ENCODE measurements at places on chromosomes 2 and 18.

DNA sequence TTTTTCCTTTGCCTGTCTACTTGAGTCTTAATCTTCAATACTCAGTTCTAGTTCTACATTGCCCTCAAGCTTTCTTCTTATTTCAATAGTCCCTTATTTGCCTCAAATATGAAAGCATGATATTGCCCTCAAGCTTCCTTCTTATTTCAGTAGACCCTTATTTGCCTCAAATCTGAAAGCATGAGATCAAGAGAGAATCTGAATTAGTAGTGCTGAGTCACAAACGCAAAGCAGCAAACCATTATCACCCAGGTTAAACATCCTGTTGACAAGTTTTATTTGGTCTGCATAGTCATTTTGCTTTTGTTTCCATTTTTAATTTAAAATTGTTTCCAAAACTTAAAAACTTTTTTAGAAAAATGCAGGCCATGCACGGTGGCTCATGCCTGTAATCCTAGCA lies 583.3 kb upstream of the FSHR start:
- DNase-seq, result no peak

DNA sequence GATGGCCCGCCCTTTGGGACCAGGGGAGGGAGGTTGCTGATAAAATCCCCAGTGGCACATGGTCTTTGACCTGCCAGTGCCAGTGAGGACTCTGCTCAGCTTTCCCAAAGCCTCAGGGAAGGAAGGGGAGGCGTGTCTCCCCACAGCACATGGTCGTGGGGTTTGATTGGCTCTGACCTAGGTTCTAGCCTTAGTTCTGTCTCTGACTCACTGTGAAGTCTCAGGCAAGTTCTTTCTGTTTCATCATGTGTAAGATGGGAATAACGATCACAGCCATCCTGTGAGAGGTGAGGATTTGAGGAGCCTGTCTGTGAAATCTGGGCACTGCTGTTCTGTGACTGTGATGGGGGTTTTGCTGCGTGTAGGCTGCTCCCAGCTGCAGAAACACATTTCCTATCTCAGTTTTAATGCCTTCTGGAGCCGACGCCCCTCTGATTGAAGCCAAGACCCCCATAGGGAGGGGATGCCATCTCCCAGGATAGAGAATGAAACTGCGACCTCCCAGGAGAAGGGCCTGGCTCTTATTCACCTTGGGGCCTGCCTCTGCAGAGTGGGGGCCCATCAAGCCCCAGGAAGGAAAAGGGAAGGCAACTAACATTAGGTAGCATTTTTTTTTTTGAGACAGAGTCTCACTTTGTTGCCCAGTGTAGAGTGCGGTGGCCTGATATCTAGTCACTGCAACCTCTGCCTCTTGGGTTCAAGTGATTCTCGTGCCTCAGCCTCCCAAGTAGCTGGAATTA lies 84.0 kb downstream of the DDX1 start:
- no peak for DNase-seq

DNA sequence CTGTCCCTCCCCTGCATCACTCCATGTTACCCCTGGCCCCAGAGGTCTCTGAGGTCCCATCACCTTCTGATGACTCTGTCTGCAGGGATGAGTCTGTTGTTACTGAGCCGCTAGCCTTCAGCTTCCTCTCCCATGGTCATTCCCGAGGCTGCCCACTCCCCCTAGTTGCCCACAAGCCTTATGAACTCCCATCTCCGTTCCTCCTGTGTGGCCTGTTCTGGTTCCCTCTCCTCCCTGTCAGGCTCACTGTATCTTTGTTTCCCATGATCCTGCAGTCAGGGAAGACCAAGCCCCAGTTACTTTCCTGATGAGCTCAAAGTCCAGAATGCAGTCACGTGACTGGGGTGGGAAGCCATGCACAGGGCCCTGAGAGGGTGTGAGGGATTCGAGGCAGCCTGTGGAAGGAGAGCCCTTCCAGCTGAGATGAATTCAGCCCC lies 39.5 kb downstream of the INPP4A start:
- DNase-seq, result no peak

DNA sequence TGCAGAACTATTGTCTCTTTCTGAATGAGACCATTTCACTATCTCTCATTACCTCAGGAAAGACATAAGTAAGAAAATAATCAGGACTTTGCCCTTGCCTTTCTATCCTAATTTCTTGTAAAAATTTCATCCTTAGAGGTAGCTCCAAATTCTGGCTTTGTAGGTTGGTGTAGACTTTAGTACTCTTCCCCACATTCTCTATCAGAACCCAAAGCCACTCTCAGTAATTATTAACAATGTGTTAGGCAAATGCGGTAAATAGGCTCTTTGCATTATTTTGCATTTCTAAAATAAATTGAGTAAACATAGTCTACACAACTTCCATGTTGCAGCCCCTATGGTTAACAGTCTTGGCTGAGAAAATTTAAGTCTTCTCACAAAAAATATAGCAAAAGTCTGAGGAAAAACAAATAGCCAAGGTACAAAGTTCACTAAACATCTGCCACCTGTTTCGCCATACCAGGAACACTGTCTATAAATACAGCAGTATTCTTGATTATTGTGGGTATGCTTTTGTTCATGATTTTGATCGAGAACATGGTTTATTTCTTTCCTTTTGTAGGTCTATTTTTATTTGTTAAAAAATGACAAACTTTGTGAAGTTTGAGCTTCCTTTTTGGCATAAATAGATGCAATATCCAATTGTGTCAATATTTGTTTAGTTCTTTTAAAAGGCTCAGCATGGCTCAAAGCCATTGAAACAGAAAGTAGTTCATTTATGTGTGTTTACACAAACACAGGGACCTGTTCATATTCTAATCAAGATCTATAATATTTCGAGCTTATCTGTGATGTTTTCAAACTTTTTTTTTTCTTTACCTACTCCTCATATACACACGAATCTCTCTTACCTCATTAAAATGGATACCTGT lies 1061.5 kb downstream of the CNTNAP5 start:
- DNase-seq, result no peak

DNA sequence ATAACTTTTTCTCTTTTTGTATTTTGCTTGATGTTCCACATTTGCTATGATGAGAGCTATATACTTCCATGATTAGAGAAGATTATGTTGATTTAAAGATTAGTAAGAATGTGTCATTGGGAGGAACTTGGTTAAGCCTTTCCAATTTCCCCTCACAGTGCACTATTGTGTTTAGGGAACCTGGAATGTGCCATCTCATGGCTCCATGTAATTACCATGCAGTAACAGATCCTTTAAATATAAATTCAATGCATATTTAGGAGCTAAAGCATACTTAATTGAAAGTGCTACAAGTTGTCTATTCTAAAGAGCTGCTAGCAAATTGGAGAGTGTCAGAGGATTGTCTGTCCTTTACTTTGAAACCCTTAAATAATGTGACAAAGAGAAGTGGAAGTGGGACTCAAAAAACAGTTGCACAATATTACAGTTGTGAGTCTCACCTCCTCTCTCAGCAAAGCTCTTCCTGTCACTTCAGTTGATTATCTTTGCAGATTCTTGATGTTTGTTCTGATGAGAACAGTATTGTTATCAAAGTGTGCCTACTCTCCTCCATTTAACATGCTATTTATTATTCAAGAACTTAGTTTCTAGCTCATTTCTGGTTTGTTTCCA lies 1162.7 kb upstream of the ZEB2 start:
- no peak for DNase-seq

DNA sequence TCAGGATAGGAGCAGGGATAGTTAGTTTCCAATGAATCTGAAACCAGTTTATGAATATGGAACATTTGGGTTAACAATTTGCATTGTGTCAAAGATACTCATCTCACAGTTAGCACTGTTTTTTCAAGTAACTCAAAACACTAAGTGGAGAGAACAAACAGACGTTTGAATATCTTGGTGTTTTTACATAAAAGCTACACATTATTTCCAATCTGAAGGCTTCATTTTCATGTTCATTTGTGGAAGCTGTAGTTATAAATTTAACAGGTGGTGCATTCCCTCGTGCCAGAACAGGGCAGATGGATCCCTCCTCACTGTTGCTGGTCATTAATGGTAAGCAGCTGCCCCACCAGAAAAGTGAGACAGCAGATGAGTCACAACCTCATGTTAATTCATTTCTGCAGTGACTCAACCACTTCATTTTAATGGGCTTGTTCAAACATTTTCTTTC lies 286.9 kb downstream of the TMX3 start:
- DNase-seq, result no peak

GRCh38 chr2:133477616-133477990 lies 90.7 kb downstream of the NCKAP5 start:
- no peak for DNase-seq

DNA sequence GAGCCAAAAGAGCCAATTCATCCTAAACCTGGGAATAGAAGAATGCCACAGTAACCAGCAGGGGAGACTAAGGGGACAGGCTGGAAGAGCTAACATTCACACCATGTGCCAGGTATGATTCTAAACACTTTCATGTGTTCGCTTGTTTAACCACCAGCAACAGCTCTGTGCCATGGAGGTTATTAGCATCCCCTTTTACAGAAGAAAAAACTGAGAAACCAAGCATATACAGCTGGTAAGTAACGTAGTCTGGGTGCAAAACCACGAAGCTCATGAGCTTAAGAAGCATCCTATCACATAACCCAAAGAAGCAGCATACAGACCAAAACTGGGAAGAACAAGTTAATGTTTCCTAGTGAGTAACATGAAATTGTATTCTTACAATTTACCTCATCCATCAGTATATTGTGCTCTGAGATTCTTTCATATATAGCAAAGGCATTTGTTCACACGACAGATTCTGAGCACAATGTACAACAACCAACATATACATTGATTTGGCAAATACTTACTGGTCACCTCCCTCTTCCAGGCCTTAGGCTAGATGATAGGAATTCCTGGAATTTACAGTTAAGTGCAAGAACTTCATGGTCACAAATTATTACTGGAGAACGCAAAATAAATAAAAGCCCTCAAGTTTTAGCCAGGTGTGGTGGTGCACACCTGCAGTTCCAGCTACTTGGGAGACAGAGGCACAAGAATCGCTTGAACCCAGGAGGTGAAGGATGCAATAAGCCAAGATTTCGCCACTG lies 36.5 kb upstream of the HNRNPA3 start:
- no peak for DNase-seq

GRCh38 chr2:128979182-128979581 lies 660.5 kb upstream of the HS6ST1 start:
- DNase-seq, result no peak

- no peak for DNase-seq
Observed at GRCh38 chr2:102986826-102987490, 225.1 kb downstream of the TMEM182 start.

DNA sequence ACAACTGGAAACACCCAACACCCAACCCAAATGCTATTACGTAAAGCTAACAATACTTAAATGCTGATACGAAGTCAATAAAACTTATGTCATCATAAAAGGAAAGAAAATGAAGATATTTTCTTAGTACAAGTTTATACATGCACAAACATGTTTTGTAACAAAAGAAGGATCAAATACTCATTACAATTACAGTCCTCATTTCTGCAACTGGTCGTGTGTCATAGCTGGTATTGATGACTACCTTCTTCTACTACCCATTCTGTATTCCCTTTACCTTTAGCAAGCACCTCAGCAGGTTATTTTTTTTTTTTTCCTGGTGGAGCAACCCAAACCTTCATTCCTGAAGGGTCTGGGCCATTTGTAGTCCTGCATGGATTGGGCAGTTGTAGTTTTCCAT lies 1298.5 kb downstream of the SUCLG1 start:
- DNase-seq, result no peak

DNA sequence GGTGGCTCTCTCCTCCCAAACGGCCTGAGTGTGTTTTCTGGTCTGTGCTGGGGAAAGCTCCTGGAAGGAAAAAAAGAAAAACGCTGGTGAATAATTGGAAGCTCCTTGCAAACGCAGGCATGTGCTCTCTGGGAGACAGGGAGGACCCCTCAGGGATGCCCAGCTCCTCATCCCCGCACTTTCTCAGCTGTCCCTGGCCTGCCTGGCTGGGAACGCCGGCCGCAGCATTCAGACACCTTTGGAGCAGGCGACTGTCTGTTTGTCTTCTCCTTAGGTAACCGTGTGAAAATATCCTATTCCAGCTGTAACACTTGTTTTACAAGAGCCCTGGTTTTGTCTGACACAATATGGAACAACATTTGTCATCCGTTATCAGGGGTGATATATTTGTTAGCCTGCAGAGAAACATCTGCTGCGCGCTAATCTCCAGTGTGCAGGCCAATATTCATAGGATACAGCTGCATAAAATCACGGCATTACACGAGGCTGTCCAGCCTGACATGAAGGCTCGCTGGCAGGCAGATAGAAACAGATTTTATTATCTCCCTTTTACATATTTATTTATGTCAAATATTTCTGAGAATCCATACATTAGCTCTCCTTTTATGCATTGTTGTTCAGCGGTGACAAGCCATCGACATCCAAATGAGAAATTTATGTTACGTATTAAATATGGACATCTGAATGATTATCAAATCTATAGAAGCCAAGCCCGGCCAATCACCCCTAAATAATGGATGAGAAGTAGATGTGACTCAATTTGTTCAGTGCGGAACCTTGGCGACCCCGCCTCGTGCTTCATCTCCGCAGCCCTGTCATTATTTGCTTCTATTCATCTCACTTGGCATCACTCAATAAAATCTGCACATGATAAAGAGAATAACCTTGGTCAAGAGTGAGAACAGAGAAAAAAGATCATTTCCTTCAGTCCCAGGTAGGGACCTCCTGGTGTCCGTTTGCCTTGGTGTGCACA lies 675.1 kb upstream of the SALL3 start:
- DNase-seq, result no peak

GRCh38 chr18:70627182-70627802 lies 338.4 kb downstream of the SOCS6 start:
- no peak for DNase-seq

DNA sequence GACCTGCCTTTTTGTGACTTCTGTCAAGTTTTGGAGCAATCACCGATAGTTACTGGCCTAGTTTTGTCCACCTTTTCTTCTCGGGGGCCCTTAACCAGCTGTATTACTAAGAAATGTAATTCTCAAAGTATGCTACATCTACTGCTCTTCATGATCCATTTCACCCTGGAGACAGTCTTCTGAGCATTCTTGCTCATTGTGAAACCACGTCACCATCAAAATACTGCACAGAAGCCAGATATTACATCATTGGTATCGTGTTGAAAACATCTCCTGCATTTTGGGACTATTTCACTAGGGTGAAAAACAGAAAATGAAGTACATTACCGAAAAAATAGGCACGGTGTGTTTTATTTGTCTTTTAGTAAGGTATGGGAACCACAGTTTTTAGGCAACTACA lies 11.7 kb downstream of the LYPD6B start:
- no peak for DNase-seq

DNA sequence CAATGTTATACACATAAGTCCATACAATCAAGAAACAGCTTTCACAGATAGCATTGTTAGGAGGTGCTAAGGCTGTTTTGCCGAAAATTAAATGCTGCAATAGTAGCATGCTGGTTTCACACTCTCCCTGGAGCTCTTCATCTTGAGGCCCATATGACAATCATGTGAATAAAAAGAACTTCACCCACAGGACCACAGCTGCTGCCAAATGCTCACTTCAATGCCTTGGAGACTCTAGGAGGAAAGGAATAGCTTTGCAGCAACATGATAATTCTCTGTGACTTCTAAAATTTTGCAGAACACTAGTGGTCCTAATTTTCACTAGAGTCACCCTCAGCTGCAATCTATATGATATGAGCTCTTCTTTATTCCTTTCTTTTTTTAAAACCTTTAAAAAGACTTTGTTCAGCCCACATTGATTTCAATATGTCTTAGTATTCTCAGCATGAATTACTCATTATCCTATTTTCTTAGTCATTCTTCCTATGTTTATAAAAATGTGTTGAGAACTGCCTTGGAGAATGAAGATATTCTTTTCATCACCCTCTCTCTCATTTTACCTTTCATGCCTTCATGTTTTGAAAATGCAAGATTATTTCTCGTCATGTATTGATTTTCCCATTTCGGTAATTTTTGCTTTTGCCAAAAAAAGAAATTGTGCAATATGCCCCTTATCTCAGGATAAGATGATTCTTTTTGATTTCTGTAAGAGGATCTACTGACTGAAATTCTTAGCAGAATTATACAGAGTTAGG lies 108.2 kb downstream of the PDE1A start:
- no peak for DNase-seq

All from CD4-positive, alpha-beta T cell (primary cell).